ENCODE measurements at places on chromosomes 2 and 18.

DNA sequence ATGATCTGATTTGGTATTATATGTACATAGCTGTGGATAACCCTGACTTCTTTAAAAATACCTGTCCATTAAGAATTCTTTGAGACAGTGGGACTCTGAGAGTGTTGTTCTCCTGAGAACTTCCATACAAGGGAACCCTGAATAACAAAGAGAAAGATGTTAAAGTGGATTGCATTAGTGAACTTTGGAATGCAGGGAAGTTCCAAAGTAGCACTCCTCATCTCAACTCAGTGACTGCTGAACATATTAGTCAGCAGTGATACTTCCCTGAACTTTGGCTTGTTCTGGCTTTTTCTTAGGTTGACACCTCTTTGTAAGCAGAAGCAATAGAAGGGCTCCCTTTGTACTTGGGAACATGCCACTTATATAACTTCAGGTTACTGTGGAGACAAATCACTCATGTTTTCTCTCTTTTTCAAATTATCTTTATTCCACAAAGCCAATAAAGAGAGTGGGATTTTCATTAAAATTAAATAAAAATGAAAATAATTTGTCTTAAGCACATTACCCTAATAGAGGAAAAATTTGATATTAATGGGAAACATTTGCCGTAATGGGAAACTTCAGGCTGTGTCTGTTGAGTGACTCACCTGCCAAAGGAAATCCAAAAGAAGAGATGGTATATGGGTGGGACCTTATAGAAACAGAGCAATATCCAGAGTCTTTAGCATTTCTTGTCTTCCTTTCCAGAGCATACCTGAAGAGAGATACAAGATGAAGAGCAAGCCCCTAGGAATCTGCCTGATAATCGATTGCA, 33.3 kb downstream of the CFLAR start:
- DNase-seq, result peak; percentile 89

DNA sequence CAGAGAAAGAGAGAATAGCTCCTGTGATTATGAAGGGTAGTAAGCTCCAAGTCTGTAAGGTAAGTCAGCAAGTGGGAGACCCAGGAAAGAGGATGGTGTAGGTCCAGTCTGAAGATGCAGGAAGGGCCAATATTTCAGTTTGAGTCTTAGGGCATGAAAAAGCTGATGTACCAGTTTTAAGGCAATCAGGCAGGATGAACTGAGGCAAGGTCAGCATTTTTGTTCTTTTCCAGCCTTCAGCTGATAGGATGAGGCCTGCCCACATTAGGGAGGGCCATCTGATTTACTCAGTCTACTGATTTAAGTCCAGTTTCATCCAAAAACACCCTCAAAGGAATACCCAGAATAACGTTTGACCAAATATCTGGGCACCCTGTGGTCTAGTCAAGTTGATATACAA, 347.3 kb downstream of the CMPK2 start:
- DNase-seq, result no peak

DNA sequence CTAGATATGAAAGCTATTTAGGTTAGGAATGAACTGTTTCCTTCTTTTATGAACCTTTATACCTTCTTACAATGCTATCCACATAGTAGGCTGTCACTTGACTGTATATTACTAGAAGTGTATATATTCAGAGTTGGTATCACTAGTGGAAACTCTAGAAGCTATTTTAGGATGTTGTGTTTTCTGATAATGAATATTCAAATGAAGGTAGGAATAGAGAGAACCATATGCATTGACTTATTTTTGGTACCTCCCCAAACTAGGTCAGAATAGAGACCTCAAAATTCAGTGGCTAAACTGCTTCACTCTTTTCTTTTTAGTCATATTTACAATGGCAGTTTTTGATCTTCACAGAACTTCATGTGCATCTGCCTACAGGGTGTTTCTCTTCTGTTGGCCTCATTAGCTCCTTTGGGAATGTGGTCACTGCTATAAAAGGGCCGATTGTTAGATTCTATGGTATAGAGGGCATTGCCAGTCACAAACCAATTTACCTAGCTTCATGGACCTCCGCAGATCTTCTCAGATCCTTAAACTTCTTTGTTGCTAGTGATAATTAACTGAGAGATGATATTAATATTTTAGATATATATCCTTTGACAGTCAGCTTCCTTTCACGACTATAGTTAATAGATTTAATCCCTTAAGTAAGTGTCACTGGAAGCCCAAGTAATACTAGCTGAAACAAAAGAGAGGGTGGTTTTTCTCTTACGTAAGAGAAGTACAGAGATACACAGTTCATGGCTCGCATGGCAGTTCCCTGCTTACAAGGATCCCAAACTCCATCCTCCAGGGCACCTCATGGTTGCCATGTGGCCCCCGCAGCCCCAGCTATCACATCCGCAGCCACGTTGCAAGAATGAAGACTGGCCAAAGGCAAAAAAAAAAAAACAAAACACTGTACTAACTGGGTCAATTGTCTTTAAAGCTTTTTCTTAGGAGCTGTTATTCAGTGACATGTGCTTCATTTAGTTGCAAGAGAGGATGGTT, 61.0 kb downstream of the TSPYL6 start:
- no peak for DNase-seq

GRCh38 chr2:134079373-134079772, 174.5 kb upstream of the MGAT5 start:
- DNase-seq, result no peak

DNA sequence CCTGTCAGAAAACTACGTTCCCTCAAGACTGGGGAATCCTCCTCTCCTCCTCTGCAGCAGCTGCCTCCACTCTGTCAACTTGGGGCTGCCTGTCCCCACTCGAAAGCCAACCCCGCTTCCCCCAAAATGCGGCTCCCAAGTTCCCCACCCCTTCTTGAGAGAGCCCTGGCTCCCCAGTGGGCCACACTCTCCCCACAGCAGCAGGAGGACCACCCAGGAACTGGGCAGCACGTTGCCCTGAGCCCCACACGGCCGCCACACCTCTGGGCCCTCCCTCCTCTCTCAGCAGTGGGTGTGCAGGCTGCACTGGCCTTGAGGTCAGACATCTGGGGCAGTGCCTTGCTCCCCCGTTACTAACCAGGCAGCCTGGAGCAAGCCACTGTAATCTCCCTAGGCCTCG, 9.6 kb upstream of the TEX51 start:
- no peak for DNase-seq

- DNase-seq, result no peak
These were observed 162.4 kb downstream of the GREB1L start for GRCh38 chr18:21404426-21404825.

GRCh38 chr2:241860184-241861078, 1.7 kb upstream of the PDCD1 start:
- no peak for DNase-seq
